ENCODE measurements at places on chromosomes 6 and 20.
A peak's percentile ranks its signal among the peaks of the same experiment; 100 is the strongest.

GRCh38 chr20:44182135-44182765 lies 4.7 kb downstream of the JPH2 start:
- no peak for DNase-seq

DNA sequence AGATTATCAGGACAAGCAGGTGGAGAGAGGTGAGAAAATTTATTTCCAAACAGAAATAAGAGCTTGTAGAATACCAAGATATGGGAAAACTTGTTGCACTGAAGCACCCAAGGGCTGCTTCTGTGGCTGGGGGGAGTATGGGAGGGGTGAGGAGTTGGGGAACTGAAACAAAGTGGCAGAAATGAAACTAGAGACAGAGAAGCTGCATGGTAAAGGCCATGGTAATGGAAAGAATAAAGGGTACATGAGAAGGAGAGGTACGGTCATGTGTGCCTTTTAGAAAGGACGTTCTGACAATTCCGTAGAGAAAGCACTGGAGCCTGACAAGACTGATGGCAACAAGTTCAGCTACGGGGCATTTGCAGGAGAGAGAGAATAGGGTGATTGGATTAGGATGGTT lies 51.6 kb upstream of the RIN2 start:
- no peak for DNase-seq

GRCh38 chr20:64090165-64090564 lies 6.0 kb upstream of the LKAAEAR1 start:
- DNase-seq: no peak

GRCh38 chr6:69976591-69977090 lies 110.3 kb downstream of the COL19A1 start:
- DNase-seq: no peak

DNA sequence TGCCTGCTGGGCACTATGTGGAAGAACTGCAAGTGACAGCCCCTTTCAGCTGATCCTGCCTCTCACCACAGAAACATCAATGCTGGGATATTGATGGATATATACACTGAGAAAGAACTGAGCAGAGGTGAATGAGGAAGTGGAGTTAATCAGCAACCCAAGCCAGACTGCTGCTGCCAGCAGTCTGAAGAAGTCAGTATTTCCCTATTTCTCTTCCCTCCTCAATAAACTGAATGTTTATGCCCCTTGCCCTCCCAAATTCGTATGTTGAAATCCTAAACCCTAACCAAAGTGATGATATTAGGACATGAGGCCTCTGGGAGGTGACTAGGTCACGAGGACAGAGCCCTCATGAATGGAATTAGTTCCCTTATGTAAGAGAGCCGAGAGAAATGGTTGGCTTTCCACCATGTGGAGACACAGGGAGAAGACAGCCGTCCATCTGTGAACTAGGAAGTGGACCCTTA lies 76.3 kb downstream of the CDK19 start:
- peak; percentile 12 for DNase-seq

- no peak for DNase-seq
Measured at GRCh38 chr6:42407379-42407778, 44.3 kb downstream of the TRERF1 start.

DNA sequence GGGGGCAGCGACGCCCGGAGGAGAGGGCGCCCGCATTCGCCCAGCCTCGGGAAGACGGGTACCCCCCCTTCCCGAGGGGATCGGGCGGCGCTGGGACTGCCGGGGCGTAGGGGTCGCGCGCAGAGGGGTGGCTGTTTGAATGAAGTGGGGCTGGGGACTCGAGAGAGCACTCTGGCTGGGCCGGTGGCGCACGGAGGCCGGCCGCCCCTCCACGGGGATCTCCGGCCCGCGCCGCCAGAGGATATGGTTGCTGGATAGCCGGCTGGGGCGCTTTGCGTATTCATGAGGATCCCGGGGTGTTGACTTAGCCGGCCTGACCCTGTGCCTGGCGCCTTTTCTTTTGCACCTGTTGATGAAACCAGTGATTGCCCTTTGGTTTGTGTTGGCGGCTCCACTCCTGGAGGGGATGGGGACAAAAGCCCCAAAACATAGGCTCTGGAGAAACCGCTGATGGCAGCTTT lies 469 bp downstream of the SYNJ2 start:
- DNase-seq: peak; percentile 27

- DNase-seq: no peak
Measured at GRCh38 chr6:90544081-90544480, 42.8 kb downstream of the MAP3K7 start.

DNA sequence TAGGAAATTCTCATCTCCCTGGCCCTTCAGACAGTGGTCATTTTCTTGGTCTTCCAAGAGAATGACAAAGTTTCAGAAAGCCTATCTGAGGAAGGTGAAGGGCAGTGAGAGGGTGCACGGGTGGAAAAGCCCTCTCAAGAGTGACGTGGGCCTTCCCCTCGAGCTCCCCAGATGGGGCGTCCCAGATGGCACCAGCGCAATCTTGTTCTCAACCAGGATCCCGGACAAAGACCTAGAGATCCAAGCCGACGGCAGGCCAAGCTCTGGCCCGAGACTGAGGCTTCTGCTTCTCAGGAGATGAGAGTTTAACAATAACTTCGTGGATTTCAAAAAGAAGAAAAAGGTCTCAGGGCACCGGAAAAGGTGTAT lies 797 bp upstream of the ZNF133 start:
- DNase-seq: no peak

DNA sequence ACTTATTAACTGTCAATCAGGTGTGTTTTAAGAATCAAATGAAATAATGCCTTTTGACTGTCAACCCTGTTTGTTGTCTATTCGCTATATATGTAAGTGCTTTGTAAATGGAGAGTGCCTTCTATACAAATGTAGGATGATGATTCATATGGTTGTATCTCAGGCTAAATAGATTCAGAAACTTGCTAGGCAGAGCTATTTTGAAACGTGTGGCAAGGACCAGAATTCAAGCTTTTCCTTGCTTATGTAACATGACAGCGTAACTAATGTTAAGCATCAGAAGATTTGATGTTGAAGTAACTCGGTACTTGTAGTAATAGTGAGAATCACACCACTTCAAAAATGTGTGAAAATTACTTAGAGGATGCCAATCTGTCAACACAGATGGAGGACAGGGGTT lies 3.4 kb downstream of the OGFRL1 start:
- DNase-seq: no peak

DNA sequence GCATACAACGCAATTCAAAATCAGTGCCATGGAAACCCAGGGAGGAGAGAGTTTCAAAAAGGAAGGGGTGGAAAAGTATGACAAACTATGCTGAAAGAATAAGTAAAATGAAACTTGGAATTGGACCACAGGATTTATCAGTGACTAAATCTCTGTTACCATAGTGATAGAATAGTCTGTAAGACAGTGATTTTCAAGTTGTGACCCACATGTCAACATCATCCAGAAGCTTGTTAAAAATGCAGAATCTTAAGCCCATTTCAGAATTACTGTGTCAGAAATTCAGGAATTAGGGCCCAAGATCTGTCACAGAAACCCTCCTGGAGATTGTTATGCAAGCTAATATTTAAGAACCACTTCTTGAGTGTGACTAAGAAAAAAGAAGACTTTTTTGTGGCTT lies 417.7 kb upstream of the JAG1 start:
- no peak for DNase-seq

DNA sequence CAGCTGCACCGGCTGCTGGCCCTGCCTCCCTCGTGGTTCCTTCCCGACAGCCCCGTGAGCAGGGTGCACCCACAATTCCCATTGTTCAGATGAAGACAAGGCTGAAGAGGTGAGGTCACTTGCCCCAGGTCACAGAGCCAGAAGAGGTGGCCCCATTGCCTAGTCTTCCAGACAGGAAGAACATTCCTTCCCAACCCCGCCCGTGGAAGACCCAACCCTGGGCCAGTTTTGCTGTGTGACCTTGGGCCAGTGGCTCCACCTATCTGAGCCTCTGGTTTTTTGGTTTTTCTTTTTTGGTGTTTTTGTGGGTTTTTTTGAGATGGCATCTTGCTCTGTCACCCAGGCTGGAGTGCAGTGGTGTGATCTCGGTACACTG lies 61.7 kb downstream of the RIPOR3 start:
- no peak for DNase-seq

DNA sequence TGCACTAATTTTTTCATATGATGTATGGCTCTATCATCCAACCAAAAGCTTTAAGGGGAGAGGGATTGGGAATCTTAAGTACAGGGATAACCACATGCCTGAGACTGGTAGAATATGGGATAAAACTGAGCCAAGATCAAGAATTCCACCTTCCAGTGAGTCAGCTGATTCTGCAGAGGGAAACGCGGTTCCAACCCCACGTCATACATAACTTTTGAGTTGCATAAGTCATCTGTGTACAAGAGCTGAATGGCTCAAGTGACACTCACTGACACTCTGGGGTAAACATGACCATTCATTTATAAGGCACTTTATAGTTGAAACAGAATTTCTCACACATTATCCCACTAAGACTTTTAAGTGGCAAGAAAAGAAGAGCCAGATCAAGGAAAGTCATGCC lies 16.4 kb downstream of the TRIM27 start:
- DNase-seq: no peak

- DNase-seq: no peak
Measured at GRCh38 chr6:137782166-137783039, 84.7 kb upstream of the TNFAIP3 start.

DNA sequence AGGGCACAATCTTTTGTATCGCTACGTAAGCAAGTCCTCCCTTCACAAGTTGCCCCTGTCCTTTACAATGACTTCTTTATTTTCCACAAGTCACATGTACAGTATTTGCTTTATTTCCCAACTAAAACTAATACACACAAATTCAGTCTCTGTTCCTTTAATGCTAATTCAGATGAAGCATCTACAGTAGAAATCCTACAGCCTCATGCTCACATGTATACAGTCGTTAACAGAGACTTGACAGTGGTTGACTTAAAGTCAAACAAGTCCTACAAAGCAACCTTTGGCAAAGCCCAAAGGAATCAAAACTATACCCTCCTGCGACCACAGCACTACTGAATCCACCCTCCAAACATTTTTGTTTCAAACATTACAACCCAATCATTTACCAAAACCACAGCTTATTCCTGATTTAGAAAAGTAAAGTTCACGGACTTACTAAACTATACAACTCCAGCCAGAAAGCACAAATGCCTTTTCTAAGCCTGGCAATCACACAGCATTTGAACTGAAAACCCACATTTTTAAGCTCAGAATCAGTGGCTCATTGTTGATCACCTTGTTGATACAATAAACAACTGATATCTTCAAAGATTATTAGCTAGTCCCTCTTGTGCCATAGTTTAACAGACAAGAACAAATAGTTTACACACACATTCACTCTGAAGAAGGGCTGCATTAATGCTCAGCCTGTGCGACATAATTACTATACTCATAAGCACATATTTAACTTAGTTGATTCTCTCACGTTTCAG lies 70.9 kb upstream of the NHSL1 start:
- DNase-seq: no peak

- DNase-seq: no peak
Measured at GRCh38 chr6:40473026-40473425, 114.1 kb downstream of the LRFN2 start.

GRCh38 chr6:149129371-149130077 lies 188.0 kb upstream of the TAB2 start:
- DNase-seq: no peak

- no peak for DNase-seq
Measured at GRCh38 chr20:35117196-35117595, 24.6 kb upstream of the TRPC4AP start.

DNA sequence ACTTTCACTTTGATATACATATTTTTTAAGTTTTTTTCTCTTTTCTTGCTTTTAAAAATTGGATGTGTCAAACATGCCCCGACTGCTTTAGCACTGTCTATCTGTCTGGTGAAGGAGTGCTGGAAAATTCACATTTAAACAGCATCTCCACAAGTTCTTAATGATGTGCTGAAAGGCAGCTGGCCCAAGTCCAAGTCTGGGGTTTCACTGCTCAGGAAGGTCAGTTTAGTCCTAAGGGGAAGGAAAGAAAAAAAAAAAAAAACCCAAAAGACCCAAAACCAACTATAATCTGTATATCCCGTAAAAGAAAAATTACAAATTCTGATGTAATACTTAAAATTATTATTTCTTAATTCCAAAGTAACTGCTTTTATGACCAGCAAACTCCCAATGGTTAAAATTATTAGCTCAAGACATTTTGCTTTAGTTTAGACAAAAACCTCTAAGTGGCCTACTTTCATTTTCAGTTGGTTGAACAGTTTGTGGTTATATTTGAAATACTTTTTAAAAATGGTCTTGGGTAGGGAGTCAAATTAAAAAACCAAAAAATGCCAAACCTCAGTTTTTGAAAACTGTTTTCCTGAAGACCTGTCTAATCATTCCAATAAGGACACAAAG lies 79.5 kb upstream of the PREP start:
- no peak for DNase-seq

- DNase-seq: no peak
Measured at GRCh38 chr6:17845598-17845997, 138.9 kb upstream of the NUP153 start.

- peak; percentile 71 for DNase-seq
Measured at GRCh38 chr6:32969685-32970412, 1.5 kb downstream of the BRD2 start.

DNA sequence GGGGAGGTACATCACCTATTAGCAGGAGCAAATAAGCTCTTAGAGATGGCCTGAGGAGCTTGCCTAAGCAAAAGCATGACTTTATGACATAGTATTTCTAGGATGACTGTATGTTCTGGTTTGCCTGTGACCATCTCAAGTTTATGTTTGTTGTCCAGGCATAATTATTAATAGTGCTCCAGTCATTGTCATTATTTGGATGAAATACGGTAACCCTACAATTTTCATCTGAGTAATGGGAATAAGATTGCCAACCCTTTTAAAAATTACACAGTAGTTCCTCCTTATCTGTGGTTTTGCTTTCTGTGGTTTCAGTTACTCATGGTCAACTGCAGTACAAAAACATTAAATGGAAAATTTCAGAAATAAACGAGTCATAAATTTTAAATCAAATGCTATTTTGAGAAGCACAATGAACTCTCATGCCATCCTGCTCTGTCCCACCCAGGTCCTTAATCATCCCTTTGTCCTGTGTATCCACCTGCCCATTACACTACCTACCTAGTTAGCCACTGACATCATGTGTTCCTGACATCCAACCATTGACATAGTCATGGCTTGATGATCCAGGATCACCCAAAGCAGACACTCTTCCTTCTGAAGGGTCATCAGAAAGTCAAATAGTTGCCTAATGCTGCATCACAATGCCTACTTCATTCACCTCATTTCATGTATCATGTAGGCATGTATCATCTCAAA lies 27.0 kb upstream of the TFB1M start:
- DNase-seq: no peak

DNA sequence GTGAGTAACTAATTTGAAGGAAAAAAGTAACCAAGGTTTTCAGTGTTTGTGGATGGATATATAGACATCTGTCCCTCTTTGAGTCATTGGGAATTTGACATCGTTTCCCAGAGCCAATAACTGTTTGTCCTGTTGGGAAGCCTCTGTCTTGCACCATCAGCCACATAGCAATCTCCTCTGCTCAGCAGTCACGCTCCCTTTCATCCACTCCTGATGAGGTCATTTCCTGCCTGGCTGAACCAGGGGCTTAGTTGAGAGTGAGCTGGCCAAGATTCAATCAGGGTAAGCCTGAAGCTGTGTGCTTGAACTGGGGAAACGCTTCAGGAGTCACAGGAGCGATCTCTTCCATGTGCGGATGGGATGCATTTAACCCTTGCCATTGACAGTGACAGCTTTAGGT lies 121.5 kb upstream of the FOXQ1 start:
- no peak for DNase-seq

Measured in CD4-positive, alpha-beta T cell treated with Interleukin-10 for 1 hour (primary cell).